ENCODE measurements at places on chromosomes 5 and 9. TPM values are rescaled to one million over a fixed set of nuclear protein-coding genes. Genes with fewer than 3 reads are reported as not detected.

DNA sequence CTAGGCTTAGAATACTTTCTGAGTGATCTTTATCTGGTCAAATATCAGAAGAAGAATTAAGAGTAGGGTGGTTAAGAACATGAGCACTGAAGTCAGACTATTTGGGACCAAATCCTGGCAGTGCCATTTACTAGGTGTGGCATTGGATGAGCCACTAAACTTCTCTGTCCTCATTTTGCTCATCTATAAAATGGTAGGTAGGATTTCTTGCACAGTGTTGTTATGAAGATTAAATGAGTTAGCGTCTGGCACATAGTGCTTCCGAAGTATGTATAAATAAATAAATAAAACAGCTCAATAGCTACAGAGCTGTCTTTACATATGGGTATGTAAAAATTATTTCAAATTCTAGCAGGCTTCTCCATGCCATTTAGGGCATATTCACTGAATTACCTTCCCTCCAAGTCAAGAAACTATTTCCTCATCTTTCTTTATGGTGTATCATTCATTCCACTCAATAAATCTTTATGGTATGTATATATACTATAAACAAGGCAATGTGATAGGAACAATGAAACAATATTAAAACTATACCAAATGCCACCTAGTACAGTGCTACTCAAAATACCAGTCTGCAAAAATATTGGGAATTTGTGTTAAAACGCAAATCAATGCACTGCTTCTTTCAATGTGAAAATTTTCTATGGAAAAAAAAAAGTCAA lies 9.8 kb upstream of the PGGT1B start:
- no peak for DNase-seq
- H3K4me1 ChIP-seq: no peaks in the 10 kb centered on the region
- no peak overlapping the region for H3K27ac ChIP-seq
- H3K4me3 ChIP-seq: no peak overlapping the region
- no peaks in the 10 kb centered on the region for H3K27me3 ChIP-seq
- no peaks in the 10 kb centered on the region for H3K36me3 ChIP-seq

DNM1 gene
- total RNA-seq: 0.52 TPM

UBE2QL1 gene
- total RNA-seq: not detected

CDX1 gene
- total RNA-seq: not detected
